Endothelial cell (in vitro differentiated cells): ENCODE measurements at places on chromosomes 7 and 10. TPM values are rescaled to one million over a fixed set of nuclear protein-coding genes. Genes with fewer than 3 reads are reported as not detected.

GRCh38 chr10:113235508-113235907 is 285.5 kb downstream of the TCF7L2 start:
- peaks cover 6% of the 10 kb centered on the region for H3K4me1 ChIP-seq
- no peak overlapping the region for H3K27ac ChIP-seq

- peak overlapping the region; percentile 38 for H3K27ac ChIP-seq
- no peak for DNase-seq
- H3K36me3 ChIP-seq = no peaks in the 10 kb centered on the region
Observed at GRCh38 chr7:30697719-30698460, 15.6 kb upstream of the CRHR2 start.

GRCh38 chr7:2954433-2954853 is 89.2 kb downstream of the CARD11 start:
- DNase-seq = no peak
- H3K27ac ChIP-seq = no peak overlapping the region
- H3K27me3 ChIP-seq = peaks cover 3% of the 10 kb centered on the region
- no peaks in the 10 kb centered on the region for H3K36me3 ChIP-seq
- no peaks in the 10 kb centered on the region for H3K4me1 ChIP-seq

- H3K4me1 ChIP-seq = peaks cover 1% of the 10 kb centered on the region
- peaks cover 2% of the 10 kb centered on the region for H3K27me3 ChIP-seq
- no peaks in the 10 kb centered on the region for H3K36me3 ChIP-seq
- no peak overlapping the region for H3K4me3 ChIP-seq
Observed at GRCh38 chr10:18368273-18368672, 228.0 kb downstream of the CACNB2 start.

DNA sequence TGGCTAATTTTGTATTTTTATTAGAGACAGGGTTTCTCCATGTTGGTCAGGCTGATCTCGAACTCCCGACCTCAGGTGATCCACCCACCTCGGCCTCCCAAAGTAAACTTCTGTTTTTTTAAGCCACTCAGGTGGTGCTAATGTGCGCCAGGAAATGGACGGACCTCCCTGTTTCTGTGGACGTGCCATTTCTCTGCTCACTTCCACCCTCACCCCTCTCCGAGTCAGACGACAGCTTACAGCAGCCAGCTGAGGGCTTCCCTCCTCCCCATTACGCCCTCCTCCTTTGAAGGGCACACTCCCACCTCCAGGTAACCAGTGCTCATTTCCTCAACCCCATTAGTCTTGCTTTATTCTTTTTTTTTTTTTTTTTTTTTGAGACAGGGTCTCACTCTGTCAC is 41.7 kb upstream of the EZH2 start:
- no peak overlapping the region for H3K27ac ChIP-seq
- H3K27me3 ChIP-seq = peaks cover 2% of the 10 kb centered on the region
- H3K4me1 ChIP-seq = peaks cover 15% of the 10 kb centered on the region

GRCh38 chr10:106815427-106816043 is 349.0 kb downstream of the SORCS1 start:
- no peaks in the 10 kb centered on the region for H3K36me3 ChIP-seq
- no peak for DNase-seq
- peaks cover 3% of the 10 kb centered on the region for H3K4me1 ChIP-seq
- H3K4me3 ChIP-seq = no peak overlapping the region

- H3K27ac ChIP-seq = no peak overlapping the region
- peaks cover 8% of the 10 kb centered on the region for H3K4me1 ChIP-seq
- H3K36me3 ChIP-seq = no peaks in the 10 kb centered on the region
- DNase-seq = no peak
- no peaks in the 10 kb centered on the region for H3K27me3 ChIP-seq
Observed at GRCh38 chr10:33483816-33484190, 149.3 kb upstream of the NRP1 start.

GRCh38 chr7:102830197-102830596 is 81.4 kb downstream of the FAM185A start:
- no peaks in the 10 kb centered on the region for H3K36me3 ChIP-seq
- no peaks in the 10 kb centered on the region for H3K4me1 ChIP-seq
- no peaks in the 10 kb centered on the region for H3K27me3 ChIP-seq
- DNase-seq = no peak
- H3K4me3 ChIP-seq = no peak overlapping the region

GRCh38 chr7:150451097-150451793 is 815 bp downstream of the GIMAP8 start:
- peak overlapping the region; percentile 94 for H3K27ac ChIP-seq
- H3K27me3 ChIP-seq = peaks cover 9% of the 10 kb centered on the region
- no peak for DNase-seq
- peak overlapping the region; percentile 98 for H3K4me3 ChIP-seq
- peaks cover 52% of the 10 kb centered on the region for H3K36me3 ChIP-seq
- peaks cover 76% of the 10 kb centered on the region for H3K4me1 ChIP-seq

DNA sequence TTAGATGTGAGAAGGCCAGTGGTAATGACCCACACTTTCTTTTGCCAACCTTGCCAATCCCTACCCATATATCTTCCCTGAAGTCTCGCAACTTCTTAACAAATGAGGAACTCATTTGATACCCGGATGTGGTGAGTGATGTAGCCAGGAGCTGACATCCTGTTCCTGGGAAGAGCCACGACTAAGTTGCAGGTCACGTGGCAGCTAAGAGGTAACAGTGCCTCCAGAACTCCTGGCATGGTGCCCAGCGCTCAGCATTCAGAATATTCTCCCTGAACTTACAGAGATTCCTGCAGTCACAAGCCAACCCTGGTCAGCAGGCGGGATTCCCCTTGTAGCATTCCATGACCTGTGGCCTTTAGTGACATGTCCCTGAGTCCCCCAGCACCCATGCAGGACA is 282.5 kb downstream of the GALNT17 start:
- H3K4me3 ChIP-seq = no peak overlapping the region
- no peak overlapping the region for H3K27ac ChIP-seq
- no peaks in the 10 kb centered on the region for H3K27me3 ChIP-seq
- no peaks in the 10 kb centered on the region for H3K4me1 ChIP-seq

- no peak overlapping the region for H3K27ac ChIP-seq
- no peak overlapping the region for H3K4me3 ChIP-seq
- H3K27me3 ChIP-seq = no peaks in the 10 kb centered on the region
- no peaks in the 10 kb centered on the region for H3K36me3 ChIP-seq
- no peak for DNase-seq
Observed at GRCh38 chr10:94282369-94282768, 80.4 kb downstream of the NOC3L start.

- H3K4me3 ChIP-seq = no peak overlapping the region
- peaks cover 6% of the 10 kb centered on the region for H3K4me1 ChIP-seq
- peaks cover 5% of the 10 kb centered on the region for H3K27me3 ChIP-seq
- no peaks in the 10 kb centered on the region for H3K36me3 ChIP-seq
- no peak for DNase-seq
- no peak overlapping the region for H3K27ac ChIP-seq
Observed at GRCh38 chr10:48231699-48232315, 42.7 kb downstream of the FRMPD2 start.

DNA sequence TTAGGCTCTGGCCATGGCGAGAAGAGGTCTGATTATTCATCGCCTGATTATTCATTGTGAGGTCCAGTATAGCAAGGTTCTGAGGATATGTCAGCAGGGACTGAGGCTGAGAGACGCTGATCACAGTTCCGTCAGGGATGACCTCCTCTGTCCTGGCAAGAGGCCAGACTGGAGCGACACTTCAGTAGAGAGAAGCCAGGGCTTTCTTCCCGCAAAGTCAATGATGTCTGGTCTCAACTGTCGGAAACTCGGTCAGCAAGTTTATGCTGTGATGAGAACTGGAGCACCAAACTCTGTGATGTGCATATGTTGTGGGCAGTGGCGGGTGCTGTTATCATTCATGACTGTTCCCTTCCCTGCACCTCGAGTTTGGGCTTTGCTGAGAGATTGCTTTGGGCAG is 29.0 kb upstream of the GNA12 start:
- DNase-seq = no peak
- H3K4me3 ChIP-seq = no peak overlapping the region
- no peaks in the 10 kb centered on the region for H3K36me3 ChIP-seq

GRCh38 chr7:17524746-17525145 is 226.3 kb downstream of the AHR start:
- H3K36me3 ChIP-seq = no peaks in the 10 kb centered on the region
- no peak overlapping the region for H3K4me3 ChIP-seq
- peak overlapping the region; percentile 65 for H3K27ac ChIP-seq
- no peak for DNase-seq
- peaks cover 37% of the 10 kb centered on the region for H3K4me1 ChIP-seq
- peaks cover 1% of the 10 kb centered on the region for H3K27me3 ChIP-seq

DNA sequence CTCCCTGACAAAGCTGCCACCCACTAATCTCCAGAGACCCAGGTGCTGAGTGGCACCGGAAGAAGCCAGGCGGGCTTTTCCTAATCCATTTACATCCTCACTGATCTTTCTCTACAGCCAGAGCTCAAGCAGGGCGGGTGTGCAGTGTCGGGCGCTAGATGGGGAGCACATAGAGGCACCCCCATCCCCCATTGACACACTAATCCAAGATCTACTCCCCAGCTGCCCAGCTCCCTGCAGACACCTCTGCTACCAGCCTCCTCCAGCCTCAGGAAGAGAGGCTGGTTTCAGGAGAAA is 22.2 kb downstream of the FRMPD2 start:
- no peak overlapping the region for H3K4me3 ChIP-seq
- no peak overlapping the region for H3K27ac ChIP-seq
- H3K27me3 ChIP-seq = peaks cover 2% of the 10 kb centered on the region
- DNase-seq = no peak

GRCh38 chr7:115058726-115059125 is 136.8 kb downstream of the MDFIC start:
- no peaks in the 10 kb centered on the region for H3K4me1 ChIP-seq
- H3K36me3 ChIP-seq = no peaks in the 10 kb centered on the region
- H3K4me3 ChIP-seq = no peak overlapping the region
- peaks cover 2% of the 10 kb centered on the region for H3K27me3 ChIP-seq

- H3K4me1 ChIP-seq = peaks cover 32% of the 10 kb centered on the region
- no peak overlapping the region for H3K4me3 ChIP-seq
- peaks cover 1% of the 10 kb centered on the region for H3K27me3 ChIP-seq
- H3K27ac ChIP-seq = no peak overlapping the region
- no peaks in the 10 kb centered on the region for H3K36me3 ChIP-seq
Observed at GRCh38 chr10:34180749-34181148, 634.3 kb downstream of the PARD3 start.

- no peak overlapping the region for H3K4me3 ChIP-seq
- H3K27ac ChIP-seq = no peak overlapping the region
- H3K4me1 ChIP-seq = peaks cover 5% of the 10 kb centered on the region
- H3K27me3 ChIP-seq = peaks cover 1% of the 10 kb centered on the region
- H3K36me3 ChIP-seq = peaks cover 4% of the 10 kb centered on the region
Observed at GRCh38 chr10:45581216-45581549, 91.4 kb downstream of the ZFAND4 start.

DNA sequence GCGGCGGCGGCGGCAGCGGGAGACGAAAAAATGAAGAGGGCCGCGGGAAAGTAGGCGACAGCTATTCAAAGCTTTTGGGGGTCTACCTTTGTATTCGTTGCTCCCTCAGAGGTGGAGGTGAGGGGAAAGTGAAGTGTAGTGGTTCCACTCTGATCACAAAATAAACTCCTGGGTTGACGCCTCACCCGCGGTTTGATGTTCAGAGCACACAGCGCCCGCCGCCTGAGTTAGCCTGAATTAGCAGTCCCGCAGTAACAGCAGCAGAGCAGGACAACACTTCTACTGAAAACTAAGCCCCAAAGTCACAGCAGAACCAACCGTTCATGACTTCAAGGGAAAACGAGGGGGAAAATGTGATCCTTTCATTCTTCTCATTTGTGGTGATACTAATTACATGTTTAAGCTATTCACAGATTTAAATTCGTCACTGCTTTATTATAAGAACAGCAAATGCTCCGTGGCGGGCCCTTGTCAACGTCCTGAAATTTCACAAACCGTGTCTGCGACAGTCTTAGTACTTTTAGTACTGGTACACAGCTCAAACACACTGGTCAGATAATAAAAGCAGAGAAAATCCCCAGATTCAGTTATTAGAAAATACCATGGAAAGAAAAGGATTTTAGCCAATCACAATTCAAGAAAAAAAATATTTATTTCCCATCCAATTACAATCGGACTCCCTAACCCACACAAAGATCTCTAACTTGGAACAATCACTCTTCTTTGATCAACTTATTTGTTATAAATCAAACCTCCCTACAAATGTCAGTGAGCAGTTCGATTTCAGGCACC is 563 bp upstream of the JMJD1C start:
- DNase-seq = peak; percentile 11
- H3K36me3 ChIP-seq = no peaks in the 10 kb centered on the region
- peak overlapping the region; percentile 94 for H3K4me3 ChIP-seq
- peaks cover 14% of the 10 kb centered on the region for H3K4me1 ChIP-seq

DNA sequence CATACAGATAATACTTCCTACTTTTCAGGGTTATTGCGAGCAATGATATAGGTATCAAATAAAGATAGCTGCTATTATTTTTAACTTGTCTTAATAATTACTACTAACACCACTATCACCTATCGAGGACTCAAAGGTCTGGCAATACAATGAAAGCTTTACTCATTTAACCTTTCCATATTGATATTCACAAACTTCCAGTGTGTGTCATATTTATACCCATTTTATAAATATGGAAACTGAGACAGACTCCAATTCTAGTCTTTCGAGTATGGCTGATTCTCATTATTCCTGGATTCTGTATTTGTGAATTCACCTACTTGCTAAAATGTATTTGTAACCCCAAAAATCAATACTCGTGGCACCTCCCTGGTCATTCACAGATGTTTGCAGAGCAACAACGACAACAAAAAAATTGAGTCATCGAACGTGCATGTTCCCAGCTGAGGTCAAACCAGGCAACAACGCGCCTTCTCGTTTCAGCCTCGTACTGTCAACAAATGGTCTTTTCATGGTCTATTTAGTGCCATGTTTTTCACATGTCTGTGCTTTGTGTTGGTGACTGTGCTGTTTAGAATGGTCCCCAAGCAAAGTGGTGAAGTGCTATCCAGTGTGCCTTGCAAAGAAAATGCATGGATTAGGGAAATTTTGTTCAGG is 51.7 kb downstream of the SMURF1 start:
- no peak for DNase-seq
- H3K27ac ChIP-seq = no peak overlapping the region
- no peaks in the 10 kb centered on the region for H3K4me1 ChIP-seq
- H3K36me3 ChIP-seq = no peaks in the 10 kb centered on the region
- no peaks in the 10 kb centered on the region for H3K27me3 ChIP-seq

GRCh38 chr7:86963599-86964230 is 95.7 kb downstream of the ELAPOR2 start:
- H3K36me3 ChIP-seq = peaks cover 18% of the 10 kb centered on the region
- H3K27me3 ChIP-seq = no peaks in the 10 kb centered on the region
- peaks cover 17% of the 10 kb centered on the region for H3K4me1 ChIP-seq

DNA sequence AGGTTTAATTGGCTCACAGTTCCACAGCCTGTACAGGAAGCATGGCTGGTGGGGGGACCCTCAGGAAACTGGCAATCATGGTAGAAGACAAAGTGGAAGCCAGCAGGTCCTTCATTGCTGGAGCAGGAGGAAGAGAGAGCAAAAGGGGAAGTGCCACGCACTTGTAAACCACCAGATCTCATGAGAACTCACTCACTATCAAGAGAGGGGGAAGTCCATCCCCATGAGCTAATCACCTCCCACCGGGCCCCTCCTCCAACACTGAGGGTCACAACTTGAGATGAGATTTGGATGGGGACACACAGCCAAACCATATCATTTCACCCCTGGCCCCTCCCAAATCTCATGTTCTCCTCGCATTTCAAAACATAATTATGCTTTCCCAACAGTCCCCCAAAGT is 171.9 kb upstream of the CACNA2D1 start:
- no peak for DNase-seq
- peak overlapping the region; percentile 64 for H3K27ac ChIP-seq
- no peak overlapping the region for H3K4me3 ChIP-seq
- peaks cover 11% of the 10 kb centered on the region for H3K4me1 ChIP-seq
- no peaks in the 10 kb centered on the region for H3K27me3 ChIP-seq

NODAL gene
- total RNA-seq = 1.5 TPM

ANXA8L1 gene
- total RNA-seq = not detected

CALHM3 gene
- not detected for total RNA-seq

BEND7 gene
- total RNA-seq = 53.3 TPM
